ENCODE measurements at places on chromosomes 7 and 10.

DNA sequence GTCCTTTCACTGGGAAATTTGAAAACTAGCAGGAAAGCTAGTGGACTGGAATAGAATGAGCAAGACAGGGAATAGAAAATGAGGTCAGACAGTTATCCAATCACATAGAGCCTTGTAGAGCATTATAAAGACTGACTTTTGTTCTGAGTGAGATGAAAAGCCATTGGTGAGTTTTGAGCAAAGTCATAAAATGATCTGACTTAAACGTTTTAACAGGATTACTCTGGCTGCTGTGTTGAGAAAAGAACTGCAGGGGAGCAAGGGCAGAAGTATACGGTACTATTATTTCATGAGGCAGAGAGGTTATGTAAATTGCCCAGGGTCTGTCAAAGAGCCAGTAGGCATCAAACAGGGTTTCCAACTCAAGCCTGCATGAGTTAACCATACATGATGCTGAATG is 393.4 kb downstream of the TFEC start:
- DNase-seq, result no peak

- no peak for DNase-seq
Measured at GRCh38 chr10:71536332-71536731, 139.6 kb downstream of the CDH23 start.

GRCh38 chr7:45643630-45644029 is 69.5 kb downstream of the ADCY1 start:
- no peak for DNase-seq

GRCh38 chr10:14282276-14282675 is 48.4 kb downstream of the FRMD4A start:
- DNase-seq, result no peak
